ENCODE measurements at places on chromosomes 4 and X.

- peak; percentile 3 for DNase-seq
These were observed 199.7 kb downstream of the HS6ST2 start for GRCh38 chrX:132758759-132759158.

GRCh38 chrX:132821974-132822633 is 136.3 kb downstream of the HS6ST2 start:
- DNase-seq = no peak

DNA sequence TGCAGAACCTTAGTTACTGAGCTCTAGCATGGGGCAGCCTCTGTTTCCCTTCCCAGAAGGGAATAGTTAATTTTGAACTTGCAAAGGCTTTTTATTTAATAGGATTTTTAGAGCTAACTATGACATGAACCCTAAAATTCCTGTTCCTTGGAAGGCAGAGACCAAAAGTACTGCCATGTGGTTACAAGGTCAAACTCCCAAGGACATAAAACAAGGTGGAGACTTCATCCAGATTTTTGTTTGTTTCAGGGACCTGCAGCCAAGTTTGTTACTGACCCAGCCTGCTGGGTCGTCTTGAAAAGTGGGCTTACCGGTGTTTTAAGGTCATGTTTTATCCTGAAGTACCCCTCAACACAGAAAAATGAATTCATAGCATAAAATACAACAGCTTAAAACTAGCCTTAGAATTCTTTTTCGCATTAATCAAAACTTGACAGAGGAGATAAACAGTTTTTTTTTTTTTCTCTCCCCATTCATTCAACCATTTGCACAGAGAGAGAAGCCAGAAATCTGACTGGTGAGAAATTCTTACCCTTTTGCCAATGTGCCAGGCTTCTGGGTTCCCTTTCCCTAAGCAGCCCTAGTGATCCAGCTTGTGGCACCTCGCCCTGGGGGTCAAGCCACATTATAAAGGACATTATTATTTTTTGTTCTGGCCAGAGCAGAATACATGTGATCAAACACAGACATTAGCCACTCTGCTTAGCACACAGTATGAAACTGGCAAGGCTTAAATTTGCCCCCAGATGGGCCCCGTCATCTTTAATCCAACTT is 21.5 kb upstream of the GRPEL1 start:
- DNase-seq = no peak

DNA sequence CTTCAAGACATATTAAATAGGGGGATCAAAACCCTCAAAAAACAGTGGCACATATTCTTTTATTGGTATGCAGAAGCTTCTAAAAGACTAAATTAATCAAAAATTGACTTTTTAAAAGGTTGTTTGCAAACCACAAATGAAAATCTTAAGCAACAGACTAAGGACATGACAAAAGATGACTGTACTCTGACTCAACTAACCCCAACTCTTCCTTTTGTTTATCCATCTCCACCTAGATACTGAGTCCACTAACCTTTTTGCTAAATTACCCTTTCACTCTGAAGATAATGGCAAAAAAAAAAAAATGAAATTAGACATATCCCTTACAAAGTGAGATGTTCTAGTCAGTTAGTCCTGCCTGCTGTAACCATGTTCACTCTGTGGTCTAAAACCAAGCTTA is 91.6 kb upstream of the NLRP2B start:
- no peak for DNase-seq

- peak; percentile 9 for DNase-seq
These were observed 410.2 kb upstream of the CT83 start for GRCh38 chrX:116872931-116873330.

DNA sequence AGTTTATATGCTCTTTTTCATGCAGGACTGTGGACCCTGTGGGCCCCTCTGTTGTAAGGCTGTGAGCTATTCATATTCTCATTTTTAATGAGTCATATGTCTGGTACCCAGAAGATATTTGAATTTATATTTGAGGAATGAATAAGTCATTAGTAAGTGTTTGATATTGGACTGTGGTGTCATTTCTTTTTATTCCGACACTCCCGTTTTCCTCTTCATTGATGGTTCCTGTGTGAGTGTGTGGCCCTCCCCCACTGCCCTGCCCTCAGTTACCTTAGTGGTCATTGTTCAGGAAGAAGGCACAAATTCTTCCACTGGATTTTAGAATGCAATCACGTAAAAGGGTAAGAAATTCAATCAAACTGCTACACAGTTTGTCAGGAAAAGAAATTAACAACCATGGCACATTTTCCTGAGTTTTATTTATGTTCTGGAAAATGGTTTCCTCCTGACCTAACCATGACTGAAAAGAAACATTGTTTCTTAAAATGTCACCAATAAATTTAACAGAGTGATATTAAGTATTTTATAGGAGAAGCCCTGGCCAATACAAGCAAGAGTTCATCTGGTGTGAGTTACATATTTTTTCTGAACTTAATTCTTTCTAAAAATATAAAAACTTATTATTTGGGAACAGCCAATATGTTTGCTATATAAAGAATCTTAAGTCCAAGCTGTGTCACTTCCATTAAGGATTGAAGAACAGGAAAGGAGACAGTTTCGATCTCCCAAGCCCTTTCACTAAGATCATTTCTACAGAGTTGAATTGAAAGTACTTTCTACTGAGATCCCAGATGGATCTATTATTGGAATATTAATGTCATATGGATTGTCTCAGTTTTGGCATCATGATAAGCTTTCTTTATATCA is 370.5 kb upstream of the ANXA10 start:
- peak; percentile 51 for DNase-seq

DNA sequence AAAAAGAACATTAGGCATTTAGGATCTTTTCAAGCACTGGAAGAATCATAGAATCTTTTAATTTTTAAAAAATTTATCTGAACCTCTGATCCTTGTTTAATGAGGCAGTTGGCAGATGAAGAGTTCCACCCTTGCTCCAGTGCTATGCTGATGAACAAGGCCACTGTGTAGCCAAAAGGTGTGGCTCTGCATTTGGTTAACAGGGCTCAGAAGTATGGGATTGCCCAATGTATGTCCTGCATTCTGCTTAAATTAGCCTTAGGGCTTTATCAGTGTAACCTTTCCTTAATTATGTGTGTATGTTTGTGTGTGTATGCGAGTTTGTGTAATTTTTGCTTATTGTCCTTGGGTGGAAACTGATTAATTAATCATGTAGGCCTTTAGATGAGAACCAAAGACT is 43.3 kb upstream of the PPM1K start:
- DNase-seq = no peak

DNA sequence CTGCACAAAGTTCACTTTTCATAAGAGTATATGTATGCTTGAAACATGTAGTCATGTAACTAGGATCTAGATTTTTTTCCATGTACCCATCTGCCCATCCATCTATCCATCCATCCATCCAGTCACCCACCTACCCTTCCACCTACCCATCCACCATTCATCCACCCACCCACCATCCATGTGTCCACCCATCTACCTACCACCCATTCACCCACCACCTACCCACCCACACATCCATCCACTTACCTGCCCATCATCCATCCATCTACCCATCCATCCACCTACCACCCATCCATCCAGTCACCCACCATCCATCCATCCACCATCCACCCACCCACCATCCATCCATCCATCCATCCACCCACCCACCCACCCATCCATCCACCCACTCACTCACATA is 121.8 kb upstream of the PSAPL1 start:
- DNase-seq = no peak

- no peak for DNase-seq
These were observed 9.2 kb upstream of the UBE2D3 start for GRCh38 chr4:102836596-102836995.

DNA sequence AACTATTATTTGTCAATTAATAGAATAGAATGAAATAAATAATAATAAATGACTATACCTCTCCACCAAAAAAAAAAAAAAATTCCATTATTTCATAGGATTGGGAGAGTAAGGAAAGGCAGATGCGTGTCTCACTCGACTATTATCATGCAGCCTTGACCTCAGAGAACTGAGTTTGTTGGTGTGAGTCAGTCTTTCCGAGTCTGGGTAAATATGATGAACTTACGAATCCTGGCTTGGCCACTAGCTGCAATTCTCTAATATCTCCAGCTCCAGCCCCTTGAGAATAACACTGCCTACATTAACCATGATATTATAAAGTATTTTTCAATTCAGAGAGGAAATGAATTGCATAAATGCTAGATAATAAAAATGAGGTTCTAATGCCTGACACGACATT is 46.6 kb upstream of the DHX15 start:
- DNase-seq = peak; percentile 18

DNA sequence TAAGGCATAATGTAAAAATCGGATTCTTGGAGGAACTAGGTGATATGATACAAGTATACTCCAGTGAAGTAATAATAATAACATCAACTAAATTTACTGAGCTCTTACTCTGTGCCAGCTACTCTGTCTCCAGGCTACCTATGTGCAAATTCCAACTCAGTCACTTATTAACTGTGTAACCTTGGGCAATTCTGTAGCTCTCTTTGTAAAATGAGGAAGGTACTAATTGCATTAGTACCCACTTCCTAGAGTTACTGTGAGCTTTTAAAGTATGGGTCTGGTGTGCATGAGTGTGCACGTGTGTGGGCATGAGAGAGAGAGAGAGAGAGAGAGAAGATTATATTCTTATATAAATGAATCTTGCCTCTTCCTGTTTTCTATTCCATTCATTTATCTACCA is 169.9 kb downstream of the KCNIP4 start:
- DNase-seq = no peak

- DNase-seq = peak; percentile 47
These were observed 1593.2 kb downstream of the C4orf33 start for GRCh38 chr4:130689181-130689580.

DNA sequence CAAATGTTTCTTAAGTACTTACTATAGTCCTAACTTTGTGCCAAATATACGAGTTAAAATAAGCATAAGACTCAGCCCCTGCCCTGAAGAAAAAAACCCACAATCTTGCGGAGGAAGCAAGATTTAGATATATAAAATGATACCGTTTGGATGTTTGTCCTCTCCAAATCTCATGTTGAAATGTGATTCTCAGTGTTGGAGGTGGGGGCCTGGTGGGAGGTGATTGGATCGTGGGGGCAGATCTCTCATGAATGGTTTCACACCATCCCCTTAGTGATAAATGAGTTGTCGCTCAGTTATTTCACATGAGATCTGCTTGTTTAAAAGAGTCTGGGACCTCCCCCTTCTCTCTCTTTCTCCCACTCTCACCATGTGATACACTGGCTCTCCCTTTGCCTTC is 28.7 kb downstream of the EFHC2 start:
- DNase-seq = no peak

- DNase-seq = no peak
These were observed 466.2 kb downstream of the BCOR start for GRCh38 chrX:39631276-39632229.

- peak; percentile 39 for DNase-seq
These were observed 21.8 kb downstream of the CMC4 start for GRCh38 chrX:155048977-155049619.

DNA sequence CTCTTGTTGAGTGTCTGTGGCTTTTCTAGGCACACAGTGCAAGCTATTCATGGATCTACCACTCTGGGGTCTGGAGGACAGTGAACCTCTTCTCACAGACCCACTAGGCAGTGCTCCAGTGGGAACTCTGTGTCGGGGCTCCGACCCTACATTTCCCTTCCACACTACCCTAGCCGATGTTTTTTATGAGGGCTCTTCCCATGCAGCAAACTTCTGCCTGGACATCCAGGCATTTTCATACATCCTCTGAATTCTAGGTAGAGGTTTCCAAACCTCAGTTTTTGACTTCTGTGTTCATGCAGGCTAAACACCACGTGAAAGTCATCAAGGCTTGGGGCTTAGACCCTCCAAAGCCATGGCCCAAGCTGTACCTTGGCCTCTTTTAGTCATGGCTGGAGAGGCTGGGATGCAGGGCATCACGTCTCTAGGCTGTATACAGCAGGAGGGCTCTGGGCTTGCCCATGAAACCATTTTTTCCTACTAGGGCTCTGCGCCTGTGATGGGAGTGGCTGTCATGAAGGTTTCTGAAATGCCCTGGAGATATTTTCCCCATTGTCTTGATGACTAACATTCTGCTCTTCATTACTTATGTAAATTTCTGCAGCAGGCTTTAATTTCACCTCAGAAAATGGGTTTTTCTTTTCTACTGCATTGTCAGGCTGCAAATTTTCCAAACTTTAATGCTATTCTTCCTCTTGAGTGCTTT is 249.8 kb upstream of the CPEB2 start:
- DNase-seq = no peak

- DNase-seq = no peak
These were observed 33.5 kb downstream of the IGFBP7 start for GRCh38 chr4:57076646-57077045.

GRCh38 chrX:42952621-42953020 is 174.7 kb upstream of the PPP1R2C start:
- DNase-seq = no peak

GRCh38 chrX:23694606-23695005 is 27.3 kb downstream of the PRDX4 start:
- DNase-seq = peak; percentile 40

DNA sequence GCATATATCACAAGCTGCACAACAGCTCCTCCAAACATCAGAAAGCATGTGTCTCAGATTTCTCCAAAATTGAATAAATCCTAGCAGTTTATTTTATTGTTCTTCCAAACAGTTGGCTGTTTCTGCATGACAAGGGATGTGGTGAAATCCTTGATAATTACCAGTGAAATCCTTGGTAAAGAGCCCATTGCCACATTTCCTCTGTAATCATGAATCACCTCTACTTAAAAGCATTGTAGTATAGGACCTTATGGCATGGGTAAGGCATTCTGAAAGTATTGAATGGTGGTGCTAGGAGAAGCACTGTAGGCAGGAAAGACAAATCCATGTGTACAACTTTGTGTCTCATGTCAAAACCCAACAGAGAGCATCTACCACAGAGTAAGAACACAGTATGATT is 135.8 kb upstream of the NDST3 start:
- peak; percentile 38 for DNase-seq

DNA sequence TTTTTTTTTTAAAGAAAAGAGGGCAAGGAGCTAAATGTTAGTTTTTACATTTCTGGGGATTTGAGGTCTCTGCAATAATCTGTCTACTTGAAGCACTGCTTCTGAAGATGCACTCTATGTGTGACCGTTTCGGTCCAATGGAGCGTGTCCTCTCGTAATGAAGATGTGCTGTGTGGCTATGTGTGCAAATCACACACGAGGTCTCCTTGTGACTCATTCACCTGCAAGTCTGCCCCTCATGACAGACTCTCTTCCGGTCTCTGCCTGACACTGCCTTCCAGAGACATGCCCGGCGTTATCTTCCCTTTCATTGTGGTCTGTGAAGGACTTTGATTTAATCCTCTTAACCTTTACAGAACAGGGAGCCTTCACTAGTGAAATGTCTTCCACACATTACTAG is 84.3 kb downstream of the TRAM1L1 start:
- DNase-seq = no peak

GRCh38 chrX:20637351-20637750 is 370.6 kb upstream of the RPS6KA3 start:
- DNase-seq = no peak

DNA sequence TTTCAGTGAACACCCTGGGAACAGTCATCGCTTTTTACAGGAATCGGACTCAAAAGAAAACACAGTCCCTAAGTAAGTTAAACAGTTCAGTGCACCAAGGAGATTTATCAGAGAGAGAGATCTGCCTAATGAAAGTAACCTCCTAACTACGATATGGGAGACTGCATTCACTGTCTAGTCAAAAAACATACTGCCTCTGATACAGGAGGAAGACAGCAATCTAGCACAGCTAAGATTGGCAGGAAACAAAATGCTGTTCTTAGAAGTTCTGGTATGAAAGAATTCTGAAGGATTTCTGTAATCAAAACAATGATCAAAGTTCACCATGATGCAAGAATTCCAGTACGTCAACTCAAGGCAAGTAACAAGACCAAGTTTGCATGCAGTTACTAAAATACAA is 92.8 kb downstream of the MAML3 start:
- DNase-seq = no peak

- peak; percentile 4 for DNase-seq
These were observed 297.8 kb upstream of the FAM241A start for GRCh38 chr4:111847296-111848008.

Measured in fibroblast of skin of abdomen (primary cell).